Upper lobe of left lung (tissue), 6 donors: ENCODE measurements at places on chromosomes 11 and 22. TPM values are rescaled to one million over a fixed set of nuclear protein-coding genes. Genes with fewer than 3 reads are reported as not detected.

GRCh38 chr11:117588166-117588810 is 208.7 kb downstream of the DSCAML1 start:
- no peak for DNase-seq
- H3K27ac ChIP-seq, result no peak overlapping the region
- H3K36me3 ChIP-seq, result no peaks in the 10 kb centered on the region
- H3K27me3 ChIP-seq, result no peaks in the 10 kb centered on the region
- H3K4me1 ChIP-seq, result no peaks in the 10 kb centered on the region

GRCh38 chr22:44267856-44268255 is 44.9 kb downstream of the SHISAL1 start:
- DNase-seq, result no peak
- H3K4me3 ChIP-seq, result no peak overlapping the region
- no peaks in the 10 kb centered on the region for H3K36me3 ChIP-seq
- no peak overlapping the region for H3K27ac ChIP-seq
- no peaks in the 10 kb centered on the region for H3K4me1 ChIP-seq

- H3K36me3 ChIP-seq, result peaks cover 9% of the 10 kb centered on the region
- H3K4me1 ChIP-seq, result peaks cover under 1% of the 10 kb centered on the region
- DNase-seq, result no peak
- no peak overlapping the region for H3K4me3 ChIP-seq
- no peaks in the 10 kb centered on the region for H3K27me3 ChIP-seq
- H3K27ac ChIP-seq, result no peak overlapping the region
Measured at GRCh38 chr22:40332319-40332781, 13.9 kb upstream of the ADSL start.

DNA sequence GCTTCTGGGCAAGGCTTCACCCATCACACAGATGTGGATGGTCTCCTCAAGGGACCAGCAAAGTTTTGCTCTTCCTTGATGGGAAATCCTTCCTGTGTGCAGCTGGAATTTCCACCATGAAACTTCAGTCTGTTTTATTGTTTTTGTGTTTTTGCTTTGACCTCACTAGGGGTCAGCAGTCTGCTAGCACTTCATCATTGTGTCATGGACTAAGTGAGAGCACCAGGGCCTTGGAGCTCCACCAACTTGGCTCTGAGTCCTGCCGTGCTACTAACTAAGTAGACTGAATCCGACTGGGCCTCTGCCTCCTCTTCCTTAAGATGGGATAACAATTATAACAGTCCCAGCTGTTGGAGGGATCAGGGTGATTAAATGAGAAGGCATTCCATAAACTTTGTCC is 305.8 kb upstream of the NCAM1 start:
- no peak overlapping the region for H3K27ac ChIP-seq
- H3K36me3 ChIP-seq, result no peaks in the 10 kb centered on the region
- H3K4me1 ChIP-seq, result no peaks in the 10 kb centered on the region
- no peaks in the 10 kb centered on the region for H3K27me3 ChIP-seq

GRCh38 chr11:2128130-2128510 is 11.1 kb downstream of the IGF2 start:
- no peak overlapping the region for H3K4me3 ChIP-seq
- no peaks in the 10 kb centered on the region for H3K4me1 ChIP-seq
- H3K27ac ChIP-seq, result no peak overlapping the region
- H3K36me3 ChIP-seq, result no peaks in the 10 kb centered on the region
- H3K27me3 ChIP-seq, result no peaks in the 10 kb centered on the region

DNA sequence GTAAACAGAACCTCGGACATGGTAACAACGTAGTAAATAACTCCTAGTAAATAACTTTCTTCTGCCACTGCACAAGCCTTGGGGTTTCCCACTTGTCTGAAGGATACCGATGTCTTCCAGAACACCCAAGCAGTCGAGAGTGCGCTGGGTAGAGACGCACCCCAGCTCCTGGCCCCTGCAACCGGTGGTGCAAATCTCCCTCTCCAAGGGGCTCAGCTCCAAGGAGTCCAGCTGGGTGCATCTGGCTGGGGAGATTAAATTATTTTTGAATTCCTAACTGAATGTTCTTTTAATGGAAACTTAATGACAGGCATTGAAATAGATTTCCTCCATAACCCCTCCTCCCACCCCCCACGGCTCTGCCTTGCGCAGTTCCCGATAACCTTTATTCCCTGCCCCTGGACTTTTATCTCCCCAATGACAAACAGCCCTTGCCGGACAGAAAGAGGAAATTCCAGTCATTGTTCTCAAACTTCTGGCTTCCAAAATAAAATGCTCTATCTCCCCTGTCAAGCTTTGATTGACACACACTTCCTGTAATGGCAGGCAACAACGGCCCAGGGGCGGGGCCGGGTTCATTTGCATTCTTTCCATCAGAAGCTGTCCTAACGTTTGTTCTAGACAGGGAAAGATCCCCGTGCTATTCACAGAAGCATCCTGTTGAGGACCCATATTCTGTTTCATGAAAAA is 31.2 kb downstream of the KCNJ1 start:
- peak overlapping the region; percentile 68 for H3K27ac ChIP-seq
- no peak for DNase-seq
- peaks cover 36% of the 10 kb centered on the region for H3K4me1 ChIP-seq
- no peak overlapping the region for H3K4me3 ChIP-seq

- no peaks in the 10 kb centered on the region for H3K36me3 ChIP-seq
- no peaks in the 10 kb centered on the region for H3K4me1 ChIP-seq
- no peak overlapping the region for H3K27ac ChIP-seq
- no peak for DNase-seq
Measured at GRCh38 chr11:112689851-112690250, 271.4 kb upstream of the NCAM1 start.

GRCh38 chr22:40709752-40710413 is 30.6 kb downstream of the MCHR1 start:
- no peaks in the 10 kb centered on the region for H3K36me3 ChIP-seq
- peak overlapping the region; percentile 69 for H3K27ac ChIP-seq
- no peak overlapping the region for H3K4me3 ChIP-seq
- no peaks in the 10 kb centered on the region for H3K27me3 ChIP-seq
- DNase-seq, result no peak
- H3K4me1 ChIP-seq, result no peaks in the 10 kb centered on the region

DNA sequence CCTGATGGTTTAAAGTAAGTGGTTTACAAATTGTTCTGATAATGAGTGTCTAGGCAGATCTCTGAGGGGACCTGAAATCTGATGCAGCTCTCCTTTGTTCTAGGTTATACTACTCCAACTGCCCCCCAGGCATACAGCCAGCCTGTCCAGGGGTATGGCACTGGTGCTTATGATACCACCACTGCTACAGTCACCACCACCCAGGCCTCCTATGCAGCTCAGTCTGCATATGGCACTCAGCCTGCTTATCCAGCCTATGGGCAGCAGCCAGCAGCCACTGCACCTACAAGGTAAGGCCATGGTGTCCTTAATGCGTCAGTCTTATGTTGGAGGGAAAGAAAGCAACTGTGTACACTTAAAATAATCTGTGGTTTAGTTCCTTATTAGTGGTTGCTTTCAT is 9.9 kb downstream of the EWSR1 start:
- H3K27me3 ChIP-seq, result no peaks in the 10 kb centered on the region
- peaks cover 42% of the 10 kb centered on the region for H3K4me1 ChIP-seq
- no peak overlapping the region for H3K4me3 ChIP-seq
- no peak for DNase-seq
- H3K27ac ChIP-seq, result no peak overlapping the region

- DNase-seq, result no peak
- H3K27me3 ChIP-seq, result no peaks in the 10 kb centered on the region
- no peak overlapping the region for H3K27ac ChIP-seq
- H3K4me1 ChIP-seq, result peaks cover 3% of the 10 kb centered on the region
- H3K4me3 ChIP-seq, result no peak overlapping the region
- no peaks in the 10 kb centered on the region for H3K36me3 ChIP-seq
Measured at GRCh38 chr11:45058647-45058950, 87.8 kb upstream of the PRDM11 start.

Gene BIK
- total RNA-seq, result 2.7 TPM

Gene ABCC8
- total RNA-seq, result 5.2 TPM

Gene MAPK12
- total RNA-seq, result 8.9 TPM

Gene BCR
- 105 TPM for total RNA-seq

Gene ZP1
- total RNA-seq, result not detected

Gene UBTFL1
- total RNA-seq, result not detected

Gene ZPR1
- 37.7 TPM for total RNA-seq
